ENCODE measurements at places on chromosomes 12 and 14. TPM values are rescaled to one million over a fixed set of nuclear protein-coding genes. Genes with fewer than 3 reads are reported as not detected.

GRCh38 chr12:92953747-92954146 lies 24.7 kb upstream of the EEA1 start:
- no peak for DNase-seq

DNA sequence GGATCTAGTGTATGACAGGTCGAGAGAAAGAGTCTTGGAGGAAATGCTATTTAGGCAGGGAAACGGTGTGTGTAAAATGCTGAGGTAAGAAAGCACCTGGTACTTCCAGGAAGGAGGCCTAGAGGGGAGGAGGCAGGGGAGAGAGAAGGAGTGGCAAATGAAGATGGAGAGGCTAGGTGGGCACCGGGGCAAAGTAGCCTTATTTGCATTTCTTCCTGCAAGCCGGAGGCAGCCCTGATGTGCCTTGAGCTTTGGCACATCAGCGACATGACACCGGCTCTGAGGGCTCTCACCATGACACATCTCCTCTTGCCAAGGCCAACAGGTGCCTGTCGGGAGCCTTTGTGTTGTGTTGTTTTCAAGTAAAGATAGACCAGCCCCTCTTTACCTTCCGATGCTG lies 61.6 kb downstream of the CPM start:
- DNase-seq: no peak

DNA sequence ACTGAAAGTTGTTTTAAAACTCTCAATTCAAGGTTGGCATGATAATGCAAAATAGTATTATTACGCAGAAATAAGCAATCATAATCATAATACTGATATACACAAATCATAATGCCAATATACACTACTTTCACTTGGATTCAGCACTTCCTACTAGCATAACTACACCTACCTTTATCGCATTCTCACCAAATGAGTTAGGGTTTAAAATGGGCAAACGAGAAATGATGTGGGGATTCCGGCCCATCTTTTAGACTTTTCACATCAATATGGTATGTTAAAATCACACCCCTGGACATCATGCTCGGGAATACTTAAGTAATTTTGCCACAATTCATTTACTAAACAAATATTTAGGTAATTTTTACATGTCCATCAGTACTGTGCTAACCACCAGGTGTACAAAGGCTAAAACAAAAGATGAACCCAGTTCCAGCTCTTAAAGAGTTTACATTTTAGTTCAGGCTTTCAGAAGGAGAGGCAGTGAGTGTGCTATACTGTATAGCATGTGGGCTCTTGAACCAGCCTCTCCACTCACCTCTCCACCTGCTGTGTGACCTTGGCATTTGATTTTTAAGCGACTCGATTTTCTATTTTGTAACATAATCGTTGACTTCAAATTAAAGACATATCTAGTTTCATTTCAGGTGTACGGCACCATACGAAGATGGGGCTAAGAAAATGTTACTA lies 1.1 kb upstream of the USP15 start:
- no peak for DNase-seq

Gene TM7SF3
- total RNA-seq: 19.7 TPM

Gene ERP27
- 0.24 TPM for total RNA-seq

Gene NUMB
- 37.2 TPM for total RNA-seq
